Stimulated activated CD4-positive, alpha-beta T cell treated with anti-CD3 and anti-CD28 coated beads, Interleukin-15, amount 100 ng/mL, for 24 hours (primary cell): ENCODE measurements at places on chromosomes 12 and 14.

- DNase-seq: no peak
Measured at GRCh38 chr14:62209287-62209899, 447.2 kb downstream of the SNAPC1 start.

DNA sequence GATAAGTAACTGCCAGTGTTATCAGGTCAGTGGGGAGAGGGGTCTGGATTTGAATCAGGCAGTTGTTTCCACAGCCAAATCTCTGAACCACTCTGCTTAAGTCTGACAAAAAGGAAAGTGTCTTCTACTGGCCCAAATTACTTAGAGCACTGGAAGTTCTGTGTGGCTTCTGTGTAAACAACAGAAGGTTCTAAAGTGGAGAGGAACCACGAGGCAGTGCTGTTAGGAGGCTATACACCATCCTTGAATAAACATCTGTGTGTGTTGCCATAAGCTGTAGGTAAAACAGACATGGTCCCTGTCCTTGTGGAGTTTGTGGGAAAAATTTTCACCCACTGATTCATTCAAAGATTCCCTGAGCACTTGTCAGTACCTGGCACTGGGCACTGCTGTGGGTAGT lies 50.0 kb downstream of the GALNT4 start:
- no peak for DNase-seq

- no peak for DNase-seq
Measured at GRCh38 chr14:73375861-73376260, 82.5 kb downstream of the NUMB start.

GRCh38 chr12:89040146-89040964 lies 311.9 kb downstream of the DUSP6 start:
- DNase-seq: peak; percentile 90

- peak; percentile 15 for DNase-seq
Measured at GRCh38 chr14:32710731-32711680, 227.7 kb upstream of the NPAS3 start.
